Kidney epithelial cell (primary cell): ENCODE measurements at places on chromosomes 16 and 17. TPM values are rescaled to one million over a fixed set of nuclear protein-coding genes. Genes with fewer than 3 reads are reported as not detected.

GRCh38 chr17:50640686-50641351, 6.1 kb downstream of the ABCC3 start:
- no peak for DNase-seq

GRCh38 chr16:71479420-71479819, 9.7 kb downstream of the ZNF19 start:
- no peak for DNase-seq

DNA sequence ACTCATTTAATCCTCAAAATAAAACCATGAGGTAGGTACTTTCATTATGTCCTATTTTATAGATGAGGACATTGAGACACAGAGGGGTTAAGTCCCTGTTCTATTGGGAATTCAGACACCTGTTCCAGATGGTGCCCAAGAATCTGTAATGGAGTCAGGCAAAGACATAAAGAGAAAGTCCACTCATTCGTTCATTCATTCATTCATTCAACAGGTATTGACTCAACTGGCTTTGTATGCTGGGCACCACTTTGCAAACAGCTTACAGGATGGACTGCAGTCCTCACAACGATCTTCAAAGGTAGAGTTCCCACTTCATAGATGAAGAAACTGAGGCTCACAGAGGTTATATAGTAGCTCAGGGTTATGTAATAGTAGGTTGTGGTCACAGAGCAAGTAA, 47.9 kb upstream of the TAC4 start:
- DNase-seq: no peak

DNA sequence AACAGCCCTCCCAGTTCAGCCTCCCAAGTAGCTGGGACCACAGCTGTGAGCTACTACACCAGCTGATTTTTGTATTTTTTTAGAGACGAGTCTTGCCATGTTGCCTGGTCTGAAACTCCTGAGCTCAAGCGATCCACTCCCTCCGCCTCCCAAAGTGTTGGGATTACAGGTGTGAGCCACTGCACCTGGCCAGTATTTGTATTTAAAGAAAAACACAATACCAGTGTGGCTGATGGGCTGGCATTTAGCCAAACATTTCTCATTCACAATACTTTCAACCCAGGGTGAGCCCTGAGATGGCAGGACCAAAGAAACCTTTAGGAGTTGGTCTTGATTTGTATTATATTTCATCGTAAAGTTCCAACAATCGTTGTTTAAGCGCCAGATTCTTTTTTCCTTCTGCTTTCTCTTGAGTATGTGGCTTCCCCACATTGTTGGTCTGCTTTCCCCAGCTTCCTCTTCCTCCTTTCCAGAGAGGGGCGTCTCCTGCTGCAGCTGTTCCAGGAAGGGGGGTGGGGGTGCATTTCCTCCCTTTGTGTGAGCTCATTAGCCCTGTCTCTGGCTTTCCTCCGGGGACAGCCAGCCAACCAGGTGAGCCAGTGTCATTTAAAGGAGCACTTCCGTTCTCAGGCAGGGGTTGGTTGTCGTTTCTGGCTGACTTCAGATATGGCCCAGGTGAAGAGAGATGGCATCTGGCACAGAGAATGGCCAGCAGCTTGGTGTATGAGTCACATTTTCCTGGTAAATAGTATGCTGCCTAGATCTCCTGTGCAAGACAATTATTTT, 79.9 kb downstream of the GPRC5B start:
- DNase-seq: no peak

DNA sequence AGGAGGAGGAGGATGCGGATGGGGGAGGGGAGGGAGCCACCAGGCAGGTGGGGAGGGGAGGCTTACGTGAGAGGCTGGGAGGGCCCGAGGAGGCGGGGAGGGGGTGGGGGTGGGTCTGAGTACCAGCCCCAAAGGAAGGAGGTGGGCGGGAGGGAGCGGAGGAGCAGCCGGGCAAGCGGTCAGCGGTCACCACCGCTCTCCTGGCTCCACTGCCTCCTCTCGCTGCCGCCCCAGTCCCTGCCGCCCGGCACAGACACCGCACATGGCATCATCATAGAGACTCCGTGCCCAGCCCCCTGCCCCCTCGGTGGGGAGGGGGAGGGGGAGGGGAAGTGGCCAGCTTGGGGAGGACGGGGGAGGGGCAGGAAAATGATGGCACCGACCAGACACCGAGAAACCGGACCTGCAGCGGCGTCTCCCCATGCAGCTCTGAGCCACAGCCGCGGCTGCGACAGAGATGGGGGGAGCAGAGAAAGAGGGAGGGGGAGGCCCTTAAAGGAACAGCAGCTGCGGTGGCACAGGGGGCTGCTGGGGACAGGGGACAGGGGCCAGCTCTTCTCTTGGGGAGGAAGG, at the start of gene TLCD3B:
TSS of gene TLCD3B (minus strand) at position 431 of the 573 bp plus-strand sequence. CDS start 744 bp downstream, outside the sequence.
- no peak for DNase-seq

GRCh38 chr17:72372185-72372584, 251.4 kb downstream of the SOX9 start:
- no peak for DNase-seq

GRCh38 chr17:29594519-29595090, 1.7 kb downstream of the ANKRD13B start:
- DNase-seq: no peak

Gene TEX14
- 0.04 and 0.07 TPM in 2 replicates for total RNA-seq

Gene KRT36
- not detected in 2 replicates for total RNA-seq
